ENCODE measurements at places on chromosomes 11 and 22.
A peak's percentile ranks its signal among the peaks of the same experiment; 100 is the strongest.

DNA sequence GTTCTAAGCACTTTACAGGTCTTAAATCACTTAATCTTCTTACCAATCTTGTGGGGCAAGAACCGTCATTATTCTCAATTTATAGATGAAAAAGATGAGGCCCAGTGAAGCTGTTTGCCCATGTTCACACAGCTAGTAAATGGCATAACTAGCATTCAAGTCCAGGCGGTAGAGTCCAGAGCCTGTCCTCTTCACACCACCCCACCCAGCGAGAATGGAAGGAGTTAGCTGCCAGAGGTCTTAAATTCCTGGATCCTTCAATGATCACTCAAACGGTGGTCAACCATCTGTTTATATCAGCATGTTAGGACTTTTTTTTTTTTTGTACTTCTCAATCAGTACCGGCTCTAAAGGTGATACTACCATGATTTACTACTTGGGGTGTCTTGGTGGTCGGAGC, 43.3 kb downstream of the PARVA start:
- DNase-seq: no peak

DNA sequence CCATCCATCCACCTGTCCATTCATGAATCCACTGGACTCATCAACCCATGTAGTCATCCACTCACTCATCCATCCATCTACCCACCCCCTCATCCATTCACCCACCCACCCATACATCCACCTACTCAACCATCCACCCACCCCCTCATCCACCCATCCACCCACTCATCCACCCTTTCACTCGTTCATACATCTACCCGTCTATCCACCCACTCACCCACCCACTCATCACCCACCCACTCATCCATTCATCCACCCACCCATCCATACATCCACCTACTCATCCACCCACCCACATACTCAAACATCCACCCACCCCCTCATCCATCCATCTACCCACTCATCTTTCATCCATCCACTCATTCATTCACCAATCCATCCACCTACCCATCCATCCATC, 37.7 kb downstream of the RTL6 start:
- no peak for DNase-seq

- peak; percentile 71 for DNase-seq
Measured at GRCh38 chr22:27150544-27150941, 493.2 kb downstream of the MIAT start.

DNA sequence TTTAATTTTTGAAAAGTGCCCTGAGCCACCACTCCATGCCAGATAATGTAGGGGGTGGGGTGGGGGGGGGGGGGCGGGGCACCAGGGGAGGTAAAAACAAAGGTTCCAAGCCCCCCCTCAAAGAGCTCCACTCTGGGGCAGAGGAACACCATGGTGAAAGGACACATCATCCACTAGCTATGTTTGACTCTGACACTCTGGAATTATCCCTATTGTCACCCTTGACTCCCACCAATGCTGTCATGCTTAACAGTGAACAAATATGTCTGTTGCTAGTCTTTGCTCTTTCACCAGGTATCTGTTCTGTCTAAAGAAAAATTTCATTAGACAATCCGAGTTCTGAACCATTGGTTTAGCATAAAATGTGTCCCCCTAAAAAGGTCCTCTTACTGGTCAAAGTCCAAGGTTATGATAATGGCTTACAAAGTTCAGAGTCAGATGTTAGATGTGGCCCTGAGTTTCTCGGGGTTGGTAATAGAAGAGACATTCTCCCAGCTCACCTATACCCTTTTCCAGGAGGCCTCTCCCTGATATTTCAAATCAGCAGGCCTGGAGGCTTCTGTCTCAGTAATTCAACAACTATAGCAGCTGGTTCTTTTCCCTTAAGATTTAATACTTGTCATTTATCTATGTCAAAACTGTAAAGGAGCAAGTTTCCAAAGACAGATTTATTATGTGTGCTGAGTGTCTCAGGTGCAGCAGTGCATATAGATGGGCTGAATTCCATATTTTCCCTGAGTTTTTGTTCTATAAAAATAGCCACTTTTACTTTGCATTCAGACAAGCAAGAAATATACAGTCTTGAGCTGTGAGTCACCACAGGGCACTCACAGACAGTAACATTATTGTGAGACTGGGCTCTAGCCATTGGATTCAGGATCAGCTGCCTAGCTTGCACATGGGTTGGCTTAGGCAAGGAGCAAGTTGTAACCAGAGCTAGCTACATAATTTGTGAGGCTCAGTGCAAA, 174.1 kb downstream of the CSNK2A3 start:
- no peak for DNase-seq

All from CD4-positive, alpha-beta T cell (primary cell).